ENCODE measurements at places on chromosomes 1 and 21.

GRCh38 chr1:5916572-5917280 lies 75.5 kb downstream of the NPHP4 start:
- no peak for DNase-seq

DNA sequence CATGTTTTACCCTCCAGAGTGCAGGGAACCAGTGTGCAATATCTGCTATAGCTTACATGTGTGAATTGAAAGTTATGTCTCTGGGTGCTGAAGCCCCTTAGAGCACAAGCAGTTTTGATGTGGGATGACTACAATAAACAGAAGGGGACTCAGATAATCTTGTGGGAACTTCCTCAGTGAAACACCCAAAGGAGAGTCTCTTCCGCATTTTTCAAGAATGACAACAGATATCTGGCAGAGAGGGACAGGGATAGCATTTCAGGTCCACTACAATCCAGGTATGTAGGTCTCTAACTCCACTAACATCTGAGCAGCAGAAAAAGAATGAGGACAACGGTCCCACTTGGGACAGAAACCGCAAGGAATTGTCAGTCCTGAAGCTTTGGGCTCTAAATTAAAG lies 67.6 kb upstream of the PDE4B start:
- DNase-seq: no peak

DNA sequence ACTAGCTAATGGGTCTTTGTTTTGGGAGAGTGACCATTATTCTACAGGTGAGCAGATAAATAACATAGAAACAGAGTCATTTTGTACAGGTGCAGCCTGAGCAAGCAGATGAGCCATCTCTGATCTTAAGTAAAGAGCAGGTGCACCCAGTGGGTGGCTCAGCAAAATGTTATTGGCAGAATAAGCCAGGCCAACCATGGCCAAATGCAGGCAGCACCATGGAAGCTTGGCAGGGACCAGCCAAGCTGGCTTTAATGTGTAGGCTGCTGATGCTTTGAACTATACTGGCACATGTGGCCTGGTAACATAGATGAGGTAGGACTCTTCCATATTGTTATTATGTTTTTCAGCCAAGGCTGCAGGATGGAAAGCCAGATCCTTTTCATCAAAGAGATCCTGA lies 553.3 kb upstream of the ZRANB2 start:
- DNase-seq: no peak

DNA sequence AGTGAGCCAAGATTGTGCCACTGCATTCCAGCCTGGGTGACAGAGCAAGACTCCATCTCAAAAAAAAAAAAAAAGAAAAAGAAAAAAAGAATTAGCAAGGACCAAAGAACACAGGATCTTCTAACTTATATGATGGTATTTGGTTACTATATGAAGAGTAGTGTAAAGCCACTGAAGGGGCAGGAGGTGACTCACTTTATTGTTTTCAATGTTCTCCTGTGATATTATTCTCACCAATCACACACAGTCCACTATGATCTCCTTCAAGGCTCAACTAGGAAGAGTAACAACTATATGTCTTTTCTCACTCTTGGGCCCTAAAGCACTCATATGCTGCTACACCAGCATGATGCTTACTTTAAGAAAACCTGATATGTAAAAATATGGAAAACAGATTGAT lies 26.7 kb downstream of the RC3H1 start:
- no peak for DNase-seq

- DNase-seq: no peak
Measured at GRCh38 chr1:152928671-152929070, 18.3 kb upstream of the SPRR5 start.

DNA sequence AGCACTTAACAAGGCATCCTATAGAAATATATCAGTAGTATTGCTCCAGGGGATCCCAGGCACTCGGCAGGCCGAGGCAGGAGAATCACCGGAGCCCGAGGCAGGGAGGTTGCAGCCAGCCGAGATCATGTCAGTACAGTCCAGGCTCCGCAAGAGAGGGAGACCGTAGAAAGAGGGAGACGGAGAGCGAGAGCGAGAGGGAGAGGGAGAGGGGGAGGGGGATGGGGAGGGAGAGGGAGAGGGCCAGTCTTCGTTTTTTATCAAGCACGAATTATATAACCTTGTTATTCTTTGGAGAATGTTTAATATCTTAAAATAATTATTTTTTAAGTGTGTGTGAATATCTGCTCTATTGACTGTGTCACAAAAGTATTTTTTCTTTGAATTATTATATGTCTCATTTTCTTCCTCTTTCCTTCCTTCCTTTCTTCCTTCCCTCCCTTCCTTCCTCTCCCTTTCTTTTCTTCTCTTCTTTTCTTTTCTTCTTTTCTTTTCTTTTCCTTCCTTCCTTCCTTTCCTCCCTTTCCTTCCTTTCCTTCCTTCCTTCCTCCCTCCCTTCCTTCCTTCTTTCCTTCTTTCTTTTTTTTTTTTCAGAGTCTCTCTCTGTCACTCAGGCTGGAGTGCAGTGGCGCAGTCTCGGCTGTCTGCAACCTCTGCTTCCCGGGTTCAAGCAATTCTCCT lies 233.7 kb downstream of the SRGAP2C start:
- no peak for DNase-seq

- DNase-seq: no peak
Measured at GRCh38 chr1:69747207-69747606, 179.5 kb downstream of the LRRC7 start.

DNA sequence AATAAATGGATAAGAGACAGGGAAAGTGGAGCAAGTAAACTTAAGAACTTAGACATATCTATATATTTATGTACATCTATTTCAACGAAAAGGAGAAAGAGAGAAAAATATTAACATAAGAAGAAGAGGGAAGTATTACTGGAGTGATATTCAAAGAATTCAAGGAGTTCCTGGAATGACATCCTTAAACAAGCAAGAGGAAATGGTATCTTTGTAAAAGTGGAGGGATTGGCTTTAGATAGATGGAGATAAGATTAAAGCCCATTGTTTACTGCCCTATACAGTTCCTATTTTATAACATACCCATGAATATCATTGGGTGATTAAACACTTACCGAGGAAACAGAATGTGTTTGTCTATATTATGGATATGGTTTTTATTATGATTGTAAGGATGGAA lies 1036.3 kb downstream of the TTLL7 start:
- DNase-seq: no peak

DNA sequence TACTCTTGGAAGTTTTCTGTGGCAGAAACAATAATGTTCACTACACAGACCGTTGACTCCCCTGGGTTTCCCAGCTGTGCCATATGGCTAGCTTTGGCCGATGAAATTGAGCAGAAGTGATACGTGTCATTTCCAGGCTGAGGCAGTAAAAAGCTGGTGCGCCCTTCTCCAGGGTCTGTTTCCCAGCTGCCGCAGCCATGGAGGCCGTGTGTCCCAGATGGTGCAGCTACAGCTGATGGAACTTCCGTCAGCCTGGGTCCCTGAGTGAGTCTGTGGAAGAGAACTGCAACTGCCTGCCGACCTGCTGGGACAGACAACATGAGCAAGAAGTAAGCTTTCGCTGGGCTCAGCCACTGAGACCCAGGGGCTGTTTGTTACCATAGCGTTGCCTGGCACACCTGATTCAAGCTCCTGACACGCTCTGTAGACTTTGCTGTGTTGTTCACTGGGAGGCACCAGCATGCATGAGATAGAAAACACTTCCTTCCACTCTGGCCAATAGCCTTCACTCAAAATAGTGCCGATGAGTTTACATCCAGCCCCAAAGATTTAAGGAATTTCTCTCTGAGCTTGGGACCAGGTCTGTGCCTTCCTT lies 116.3 kb upstream of the SLC25A33 start:
- DNase-seq: no peak

DNA sequence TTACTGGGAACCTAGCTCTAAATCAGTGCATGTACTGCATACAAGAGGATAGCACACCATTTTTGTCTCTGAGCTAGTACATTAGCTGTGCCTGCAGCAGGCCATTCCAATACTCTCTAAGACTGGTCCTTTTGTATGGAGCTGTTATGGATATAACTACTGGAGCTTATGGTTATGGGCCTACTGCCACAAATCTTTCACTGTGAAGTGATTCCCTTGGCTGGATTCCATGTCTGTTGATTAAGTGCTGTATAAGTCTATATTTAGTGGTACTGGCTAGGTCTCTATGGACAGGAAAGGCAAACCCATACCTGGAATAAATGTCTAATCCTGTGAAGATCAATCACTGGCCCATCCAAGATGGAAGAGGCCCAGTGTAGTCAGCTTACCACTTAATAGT lies 12.0 kb downstream of the ZFYVE9 start:
- DNase-seq: no peak

DNA sequence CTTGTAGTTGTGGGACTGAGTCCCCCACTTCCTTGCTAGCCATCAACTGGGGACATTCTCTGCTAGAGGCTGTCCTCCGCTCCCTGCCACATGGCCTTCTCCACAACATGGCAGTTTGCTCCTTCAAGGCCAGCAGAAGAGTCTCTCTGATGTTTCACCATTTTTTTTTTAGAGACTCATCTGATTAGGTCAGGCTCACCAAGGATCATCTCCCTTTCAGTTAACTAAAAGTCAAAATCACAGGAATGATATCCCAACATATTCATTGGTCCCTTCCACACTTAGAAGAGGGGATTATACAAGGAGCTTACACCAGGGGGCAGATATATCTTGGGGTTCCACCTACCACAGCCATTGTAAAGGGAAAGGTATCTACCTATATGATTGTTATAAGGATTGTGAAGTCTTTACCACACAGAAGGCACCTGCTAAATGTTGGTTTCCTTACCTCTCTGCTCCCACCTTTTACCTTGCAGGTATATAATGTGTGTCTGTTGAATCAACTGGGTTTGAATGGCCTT lies 23.3 kb downstream of the RIMKLA start:
- no peak for DNase-seq

GRCh38 chr1:111274653-111275052 lies 16.0 kb upstream of the CHIA start:
- peak; percentile 16 for DNase-seq

DNA sequence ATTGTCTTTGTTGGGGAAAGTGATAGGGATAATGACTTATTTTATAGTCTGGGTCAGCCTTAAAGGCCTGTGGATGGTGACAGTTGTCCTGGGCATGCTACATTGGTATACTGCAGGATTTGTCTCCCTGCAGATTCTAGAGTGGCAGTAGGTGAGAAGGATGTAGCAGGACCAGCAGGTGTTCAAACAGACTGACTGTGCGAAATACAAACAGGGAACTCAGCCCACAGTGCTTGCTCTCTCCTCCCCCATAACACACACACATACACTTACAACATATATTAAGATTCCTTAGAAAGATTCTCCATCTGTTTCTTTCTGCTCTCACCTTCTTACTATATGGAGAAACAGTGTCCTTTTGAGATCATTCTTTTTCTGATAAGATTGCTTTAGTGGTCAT lies 6.9 kb downstream of the PDE4B start:
- no peak for DNase-seq

GRCh38 chr1:192797143-192797542 lies 11.7 kb upstream of the RGS2 start:
- DNase-seq: no peak

DNA sequence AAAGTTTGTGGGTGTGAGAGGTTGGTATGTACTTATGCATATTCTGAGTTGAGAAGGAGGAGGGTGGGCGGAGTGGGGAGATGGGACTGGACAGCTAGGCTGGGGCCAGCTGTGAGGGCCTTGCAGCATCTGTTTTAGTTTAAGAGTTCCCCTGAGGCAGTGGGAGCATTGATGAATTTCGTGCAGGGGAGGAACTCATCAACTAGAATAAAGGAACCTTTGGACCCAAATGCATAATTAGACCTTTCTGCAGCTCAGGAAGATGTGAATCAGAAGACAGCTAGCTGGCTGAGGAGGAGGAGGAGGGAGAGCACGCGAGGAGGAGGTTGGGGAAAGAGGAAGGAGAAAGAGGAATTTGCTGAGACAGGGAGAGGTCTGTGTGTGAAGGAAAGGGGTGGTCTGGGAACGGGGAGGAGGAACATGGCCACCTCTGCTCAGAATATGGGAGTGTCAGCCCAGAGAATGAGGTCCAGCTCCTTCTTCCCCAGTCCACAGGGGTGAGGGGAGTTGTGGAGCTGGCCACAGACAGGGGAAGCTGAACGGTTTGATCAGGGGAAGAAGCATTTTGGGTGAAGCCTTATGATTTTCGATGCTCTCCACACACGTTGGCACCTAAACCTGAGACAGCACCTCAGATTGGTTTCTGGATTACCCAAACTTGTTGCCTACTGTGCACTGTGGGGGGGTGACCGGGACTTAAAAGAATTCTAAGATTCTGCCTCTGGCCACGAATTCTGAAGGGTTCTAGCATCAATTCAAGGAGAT lies 27.7 kb downstream of the MYOG start:
- no peak for DNase-seq

- DNase-seq: no peak
Measured at GRCh38 chr21:45406801-45407628, 2.0 kb downstream of the COL18A1 start.

DNA sequence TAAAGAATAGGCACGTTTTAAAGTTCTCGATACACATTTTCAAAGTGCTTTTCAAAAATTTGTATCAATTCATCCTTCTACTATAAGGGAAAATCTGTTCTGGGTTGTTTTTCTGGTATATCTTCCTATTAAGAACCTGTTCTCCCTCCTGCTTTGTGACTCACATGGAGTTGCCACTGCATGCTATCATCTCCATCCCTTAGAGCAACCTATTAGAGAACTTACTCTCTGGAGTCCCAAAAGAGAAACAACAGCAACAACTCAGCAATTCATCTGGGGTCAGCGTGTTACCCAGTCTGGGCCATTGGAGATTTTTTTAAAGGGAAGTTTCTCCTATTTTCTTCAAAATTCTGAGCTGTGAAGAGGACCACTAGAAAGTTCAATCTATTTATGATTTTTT lies 227.4 kb downstream of the HLX start:
- DNase-seq: no peak

- no peak for DNase-seq
Measured at GRCh38 chr1:18108299-18109057, 880 bp downstream of the IGSF21 start.

GRCh38 chr1:182198006-182198605 lies 136.6 kb upstream of the ZNF648 start:
- DNase-seq: peak; percentile 1

DNA sequence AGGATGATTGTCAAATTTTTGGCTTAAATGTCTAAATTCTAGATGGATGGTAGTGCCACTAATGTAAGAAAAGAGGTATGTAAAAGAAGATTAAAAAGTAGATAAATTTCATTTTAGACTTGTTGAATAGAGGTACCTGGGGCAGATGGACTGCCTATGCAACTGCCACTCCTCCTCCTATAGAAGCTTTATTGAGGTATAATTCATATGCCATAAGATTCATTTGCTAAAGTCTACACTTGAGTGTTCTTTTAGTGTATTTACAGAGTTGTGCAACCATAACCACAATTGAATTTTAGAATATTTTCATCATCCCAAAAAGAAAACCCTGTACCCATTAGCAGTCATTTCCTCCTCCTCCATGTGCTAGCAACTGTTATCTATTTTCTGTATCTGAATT lies 70.6 kb downstream of the FNBP1L start:
- no peak for DNase-seq

DNA sequence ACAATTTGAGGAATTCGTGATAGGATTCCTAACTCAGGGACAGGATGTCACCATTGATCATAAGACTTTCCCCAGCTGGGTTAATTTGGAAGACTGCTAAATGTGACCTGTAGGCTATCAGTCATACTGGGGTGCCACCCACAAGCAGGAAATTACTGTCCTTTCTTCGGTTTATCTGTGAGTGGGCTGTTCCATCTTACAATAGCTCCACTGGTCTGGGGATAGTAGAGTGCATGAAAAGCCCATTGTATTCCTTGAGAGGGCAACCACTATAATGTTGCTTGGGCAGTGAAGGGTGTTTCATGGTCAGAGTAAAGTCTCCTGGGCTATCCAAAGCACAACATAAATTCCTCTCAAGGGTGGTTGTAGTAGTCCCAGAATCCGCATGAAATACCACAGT lies 1523.0 kb upstream of the B3GALT2 start:
- DNase-seq: no peak

Measured in CD4-positive, alpha-beta T cell treated with Interleukin-21 for 1 hour (primary cell).